Activated T-helper 17 cell treated with anti-CD3 and anti-CD28 coated beads, Interleukin-2, amount 50 U/mL, for 72 hours (primary cell): ENCODE measurements at places on chromosomes 7 and 10.

DNA sequence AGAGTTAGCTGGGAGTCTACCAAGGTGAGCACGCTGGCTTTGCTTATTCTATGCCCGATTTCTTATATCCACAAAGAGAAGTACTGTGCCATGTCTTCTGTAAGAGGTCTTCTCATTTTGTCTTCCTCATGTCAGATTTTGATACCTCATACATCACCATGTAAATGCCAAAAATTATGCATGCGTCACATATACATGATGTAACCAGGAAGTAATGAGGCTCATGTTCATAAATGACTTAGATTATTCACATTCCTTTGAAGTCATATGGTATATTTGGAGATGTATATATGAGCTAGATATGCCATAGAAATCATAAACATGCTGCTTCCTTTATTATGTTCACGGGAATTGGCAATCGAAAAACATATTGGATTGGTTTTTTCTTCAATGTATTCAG is 97.7 kb upstream of the CELF2 start:
- no peak for ATAC-seq

GRCh38 chr10:48684792-48685623 is at the start of gene WDFY4:
WDFY4 (plus strand) TSS chr10:48684873; CDS start chr10:48709733, 24,860 bp downstream.
- ATAC-seq, result peak; percentile 19

- ATAC-seq, result peak; percentile 44
These were observed 31.6 kb downstream of the ST7 start for GRCh38 chr7:116984917-116985316.

DNA sequence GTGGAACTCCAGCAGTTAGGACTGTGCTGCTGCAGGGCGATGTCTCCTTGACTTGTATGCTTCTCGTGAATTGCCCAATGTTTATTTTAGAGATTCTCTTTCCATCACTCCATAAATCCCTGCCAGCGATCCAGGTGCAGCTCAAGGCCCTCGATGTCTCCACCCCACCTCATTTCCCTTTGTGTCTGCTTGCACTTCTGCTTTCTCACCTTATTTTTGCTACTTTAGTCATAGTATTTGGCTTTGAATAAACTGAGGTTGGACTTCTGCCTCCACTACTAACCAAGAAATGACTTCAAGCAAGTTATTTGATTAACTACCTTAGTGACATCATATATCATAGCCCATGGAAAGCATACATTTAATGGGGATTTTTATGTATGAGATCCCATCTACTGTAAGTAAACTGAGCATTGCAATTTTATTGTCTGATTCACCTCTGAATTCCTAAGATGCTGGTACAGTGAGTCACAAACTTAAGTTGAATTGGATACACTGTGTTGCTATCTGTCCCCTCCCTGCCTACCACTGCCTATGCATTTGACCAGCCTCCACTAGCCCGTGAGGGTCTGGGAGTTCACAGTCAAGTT is 255.8 kb downstream of the ABCA13 start:
- ATAC-seq, result no peak

GRCh38 chr7:81882086-81882485 is 112.2 kb upstream of the HGF start:
- ATAC-seq, result no peak

GRCh38 chr10:28677888-28678686 is 766 bp downstream of the BAMBI start:
- ATAC-seq, result no peak

- no peak for ATAC-seq
These were observed 8.1 kb upstream of the OLAH start for GRCh38 chr10:15035385-15036301.

- no peak for ATAC-seq
These were observed 105.7 kb upstream of the INHBA start for GRCh38 chr7:41808541-41808940.

DNA sequence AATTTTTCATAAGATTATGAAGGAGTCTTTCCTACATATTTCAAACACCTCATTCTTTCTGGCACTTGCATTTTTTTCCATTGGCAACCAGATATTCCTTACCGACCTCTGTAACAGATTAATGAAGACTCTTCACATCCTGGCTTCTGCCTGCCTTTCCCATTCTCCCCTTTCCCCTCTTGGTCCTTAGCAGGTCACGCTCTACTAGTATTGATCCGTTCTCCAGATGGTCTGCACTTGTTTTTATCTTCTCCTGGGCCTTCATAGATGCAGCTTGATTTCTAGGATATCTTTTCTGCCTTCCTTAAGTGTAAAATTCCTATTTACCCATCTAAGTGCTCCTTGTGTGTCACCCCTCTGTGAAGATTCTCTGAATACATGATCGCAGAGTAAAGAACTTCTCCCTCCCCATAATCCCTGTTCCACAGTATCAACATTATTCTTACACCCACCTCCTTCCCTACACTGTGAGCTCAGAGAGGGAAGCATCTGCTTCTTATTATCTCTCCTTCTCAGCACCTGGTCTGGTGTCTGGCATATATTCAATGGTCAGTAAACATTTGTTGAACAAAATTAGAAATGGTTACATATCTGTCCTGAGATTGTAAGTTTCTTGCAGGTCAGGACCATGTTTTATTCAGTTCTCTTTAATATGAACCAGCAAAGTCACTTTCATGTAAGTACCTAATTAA is 654.2 kb downstream of the REEP3 start:
- no peak for ATAC-seq

GRCh38 chr7:72015136-72015535 is 397.0 kb downstream of the CALN1 start:
- no peak for ATAC-seq

GRCh38 chr7:31078363-31078990 is 26.4 kb downstream of the ADCYAP1R1 start:
- ATAC-seq, result no peak
